ENCODE measurements at places on chromosomes 16 and 17. TPM values are rescaled to one million over a fixed set of nuclear protein-coding genes. Genes with fewer than 3 reads are reported as not detected.
A peak's percentile ranks its signal among the peaks of the same experiment; 100 is the strongest.

GRCh38 chr17:69581061-69581961 lies 166.8 kb downstream of the MAP2K6 start:
- H3K4me3 ChIP-seq, result peak overlapping the region; percentile 82
- H3K36me3 ChIP-seq, result no peaks in the 10 kb centered on the region
- peaks cover 22% of the 10 kb centered on the region for H3K27me3 ChIP-seq

DNA sequence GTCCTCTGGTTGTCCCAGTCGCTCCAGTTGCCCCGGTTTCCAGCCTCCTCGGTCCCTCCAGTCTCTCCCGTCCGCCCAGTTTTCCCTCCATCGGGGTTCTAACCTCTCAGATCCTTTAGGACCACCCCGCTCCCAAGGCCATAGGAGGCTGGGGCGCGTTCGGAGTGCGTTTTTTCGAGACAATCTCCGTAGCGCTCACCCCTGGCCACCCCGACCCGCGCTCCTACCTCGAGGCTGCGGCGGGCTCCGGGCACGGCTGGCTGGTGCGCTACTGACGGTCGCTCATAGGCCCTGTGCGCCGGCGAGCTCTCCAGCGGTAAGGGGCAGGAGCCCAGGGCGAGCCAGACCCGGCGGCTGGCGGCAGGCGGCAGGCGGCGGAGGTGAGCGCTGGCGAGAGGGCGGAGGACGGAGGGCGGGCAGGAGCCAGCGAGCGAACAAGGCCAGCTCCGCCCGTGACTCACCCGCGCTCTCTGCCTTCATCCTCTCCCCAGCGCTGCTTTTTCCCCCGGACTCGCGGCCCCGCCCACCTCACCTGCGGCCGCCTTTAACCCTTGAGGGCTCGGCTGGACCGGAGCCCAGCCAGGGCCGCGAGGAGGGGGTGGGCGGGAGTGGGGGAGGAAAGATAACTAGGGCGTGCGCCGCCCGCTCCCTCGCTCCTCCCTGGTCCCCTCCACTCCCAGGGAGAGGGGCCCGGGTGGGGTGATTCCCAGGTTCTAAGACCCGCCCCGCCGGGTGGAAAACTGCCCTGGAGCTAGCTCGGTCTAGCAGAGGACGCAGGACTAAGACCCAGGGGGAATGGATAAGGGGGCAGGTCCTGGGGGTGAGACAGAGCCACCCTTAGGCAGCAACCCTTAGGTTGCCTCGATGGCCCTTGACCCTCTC lies at the start of gene SP6:
SP6 (minus strand) TSS at position 472 of the 882 bp plus-strand sequence. CDS start 2,734 bp downstream, outside the sequence.
- DNase-seq, result peak; percentile 84
- H3K4me3 ChIP-seq, result peak within 1 kb of the TSS; percentile 77
- H3K27ac ChIP-seq, result no peak within 1 kb of the TSS
- peaks cover 89% of the 10 kb centered on the region for H3K27me3 ChIP-seq
- H3K36me3 ChIP-seq, result no peaks in the 10 kb centered on the region
- peaks cover 29% of the 10 kb centered on the region for H3K4me1 ChIP-seq

DNA sequence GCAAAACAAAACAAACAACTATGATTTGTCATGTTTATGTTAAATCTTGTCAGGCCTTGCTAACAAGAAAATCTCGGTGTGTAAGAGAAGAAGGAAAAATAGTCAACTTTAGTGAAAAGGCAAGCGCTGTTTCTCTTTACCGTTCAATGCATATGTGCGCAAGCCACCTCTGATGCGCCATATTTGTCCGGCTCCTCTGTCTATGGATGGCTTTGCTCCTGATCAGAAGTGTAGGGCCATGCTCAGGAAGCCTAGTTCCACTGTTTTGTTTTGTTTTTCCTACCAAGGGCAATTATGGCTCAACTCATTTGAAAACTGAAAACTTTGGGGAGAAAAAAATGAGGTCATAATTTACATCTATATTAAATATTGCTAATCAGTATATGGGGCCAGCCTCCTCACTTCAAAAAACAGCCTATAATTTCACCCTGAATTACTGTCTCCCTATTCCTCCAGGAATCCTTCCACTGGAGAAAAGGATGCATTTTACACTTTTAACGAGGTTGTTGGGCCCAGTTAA lies 4.5 kb downstream of the MAF start:
- peaks cover 24% of the 10 kb centered on the region for H3K36me3 ChIP-seq
- peaks cover 26% of the 10 kb centered on the region for H3K4me1 ChIP-seq
- peaks cover 21% of the 10 kb centered on the region for H3K27me3 ChIP-seq
- H3K27ac ChIP-seq, result peak overlapping the region; percentile 97

DNA sequence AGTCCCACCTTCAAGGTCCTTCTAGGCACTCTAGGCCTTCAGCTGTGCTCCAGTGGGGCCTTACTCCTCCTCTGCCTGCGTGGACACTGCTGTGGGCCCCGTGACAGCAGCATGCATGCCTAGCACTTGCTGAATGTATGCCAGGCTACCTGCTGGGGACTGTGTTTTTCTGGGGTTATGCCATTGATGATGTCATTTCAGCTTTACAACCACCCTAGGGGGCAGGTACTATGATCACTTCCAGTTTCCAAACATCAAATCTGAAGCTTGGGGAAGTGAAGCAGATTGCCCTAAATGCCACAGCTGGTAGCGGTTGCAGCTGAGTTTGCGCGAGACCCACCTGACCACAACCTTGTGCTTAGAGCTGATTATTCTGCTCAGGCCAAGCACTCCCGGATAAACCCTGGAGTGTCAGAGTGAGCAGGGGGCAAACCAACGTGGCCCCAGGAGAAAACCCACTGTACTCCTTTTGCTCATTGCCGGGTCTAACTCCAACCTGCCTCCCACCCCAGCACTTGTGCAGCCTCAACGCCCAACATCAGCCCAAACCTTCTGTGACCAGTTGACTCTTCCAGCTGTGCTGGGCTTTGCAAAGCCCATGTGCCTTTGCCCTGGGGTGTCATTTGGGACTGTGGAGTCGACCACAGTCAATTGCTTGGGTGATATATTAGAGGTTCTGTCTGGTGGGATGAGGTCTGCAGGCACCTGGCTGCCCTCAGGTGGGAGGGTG lies 168.4 kb downstream of the ENGASE start:
- no peaks in the 10 kb centered on the region for H3K36me3 ChIP-seq
- no peak overlapping the region for H3K4me3 ChIP-seq
- H3K27me3 ChIP-seq, result peaks cover 7% of the 10 kb centered on the region
- H3K4me1 ChIP-seq, result no peaks in the 10 kb centered on the region
- H3K27ac ChIP-seq, result no peak overlapping the region

Gene SOX15
- 0.86 TPM for total RNA-seq

DNA sequence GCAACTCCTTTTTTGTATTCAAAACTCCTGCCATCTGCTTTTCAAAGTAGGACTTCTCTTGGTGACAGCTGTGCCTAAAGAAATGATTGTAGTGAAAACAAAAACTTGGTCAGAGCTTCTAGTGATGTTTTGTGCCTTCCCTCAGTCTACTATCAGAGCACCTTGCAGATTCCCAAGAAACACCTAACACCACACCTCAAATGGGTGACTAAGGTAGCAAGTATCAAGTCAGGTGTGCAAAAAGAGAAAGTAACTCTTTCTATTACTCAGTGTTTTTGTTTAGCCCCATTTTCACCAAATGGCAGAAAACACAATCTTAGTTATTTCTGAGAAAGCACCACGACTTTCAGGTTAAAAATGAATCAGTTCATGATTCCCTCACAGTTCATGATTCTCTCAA lies 2.0 kb upstream of the PMFBP1 start:
- no peak overlapping the region for H3K4me3 ChIP-seq
- H3K27ac ChIP-seq, result no peak overlapping the region
- H3K36me3 ChIP-seq, result peaks cover 10% of the 10 kb centered on the region

Gene C16orf74
- 1.2 TPM for total RNA-seq

Data from activated T-cell treated with anti-CD3 and anti-CD28 coated beads, Interleukin-2, amount 50 U/mL, for 72 hours (primary cell).